Body of pancreas (tissue), 4 donors: ENCODE measurements at places on chromosomes 3 and 15.

- H3K4me1 ChIP-seq, result no peaks in the 10 kb centered on the region
- no peaks in the 10 kb centered on the region for H3K36me3 ChIP-seq
- DNase-seq, result no peak
- no peak overlapping the region for H3K27ac ChIP-seq
Observed at GRCh38 chr3:65284961-65285360, 597.2 kb upstream of the ADAMTS9 start.

DNA sequence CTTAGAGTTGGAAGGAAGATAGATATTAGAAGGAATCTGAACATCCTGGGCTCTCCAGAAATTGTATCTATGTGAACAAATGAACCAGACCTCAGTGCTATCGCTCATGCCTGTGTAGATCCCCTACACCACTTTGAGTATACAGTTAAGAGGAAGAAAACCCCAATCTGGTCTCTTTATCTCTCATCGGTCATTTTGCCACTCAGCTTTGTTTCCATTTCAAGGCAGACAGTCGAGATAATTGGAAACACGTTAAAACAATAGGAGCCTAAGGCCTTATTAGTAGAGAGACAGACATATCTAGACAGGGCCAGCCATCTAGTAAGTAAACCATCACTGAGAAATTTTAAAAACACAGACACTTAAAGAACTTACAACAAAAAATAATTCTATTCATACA is 101.6 kb downstream of the MYLK start:
- no peaks in the 10 kb centered on the region for H3K27me3 ChIP-seq
- no peak overlapping the region for H3K27ac ChIP-seq
- DNase-seq, result no peak
- H3K4me1 ChIP-seq, result peaks cover 22% of the 10 kb centered on the region
- H3K4me3 ChIP-seq, result no peak overlapping the region
- H3K36me3 ChIP-seq, result no peaks in the 10 kb centered on the region

GRCh38 chr3:171348121-171348520 is 112.1 kb downstream of the TNIK start:
- no peaks in the 10 kb centered on the region for H3K36me3 ChIP-seq
- H3K4me3 ChIP-seq, result no peak overlapping the region
- no peaks in the 10 kb centered on the region for H3K27me3 ChIP-seq
- peaks cover 20% of the 10 kb centered on the region for H3K4me1 ChIP-seq
- no peak for DNase-seq
- no peak overlapping the region for H3K27ac ChIP-seq

DNA sequence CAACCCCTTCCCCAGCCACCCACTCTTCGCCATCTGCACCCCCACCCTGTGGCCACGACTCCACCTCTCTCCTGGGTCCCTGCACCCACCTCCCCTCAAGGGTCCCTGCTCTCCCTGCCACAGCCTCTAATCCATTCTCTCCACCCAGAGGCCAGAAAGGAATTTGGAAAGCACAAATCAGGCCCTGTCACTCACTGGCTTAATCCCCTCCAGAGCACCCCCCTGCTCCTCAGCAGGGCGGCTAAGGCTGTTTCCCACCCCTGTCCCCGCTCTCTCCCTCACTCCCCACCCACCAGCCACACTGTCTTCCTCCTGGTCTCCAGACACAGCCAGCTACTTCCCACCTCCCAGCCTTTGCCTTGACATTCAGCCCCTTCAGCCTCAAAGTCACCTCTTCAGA is 150.0 kb upstream of the LINGO1 start:
- no peak for DNase-seq
- H3K4me3 ChIP-seq, result no peak overlapping the region
- H3K27me3 ChIP-seq, result no peaks in the 10 kb centered on the region
- H3K36me3 ChIP-seq, result no peaks in the 10 kb centered on the region
- H3K4me1 ChIP-seq, result no peaks in the 10 kb centered on the region
- H3K27ac ChIP-seq, result no peak overlapping the region

GRCh38 chr3:105599350-105599749 is 232.6 kb downstream of the ALCAM start:
- H3K4me1 ChIP-seq, result no peaks in the 10 kb centered on the region
- H3K4me3 ChIP-seq, result no peak overlapping the region
- no peak for DNase-seq
- H3K36me3 ChIP-seq, result no peaks in the 10 kb centered on the region
- no peaks in the 10 kb centered on the region for H3K27me3 ChIP-seq
